ENCODE measurements at places on chromosomes 5 and 9.

- DNase-seq = no peak
These were observed 31.7 kb upstream of the CCL21 start for GRCh38 chr9:34741628-34742027.

DNA sequence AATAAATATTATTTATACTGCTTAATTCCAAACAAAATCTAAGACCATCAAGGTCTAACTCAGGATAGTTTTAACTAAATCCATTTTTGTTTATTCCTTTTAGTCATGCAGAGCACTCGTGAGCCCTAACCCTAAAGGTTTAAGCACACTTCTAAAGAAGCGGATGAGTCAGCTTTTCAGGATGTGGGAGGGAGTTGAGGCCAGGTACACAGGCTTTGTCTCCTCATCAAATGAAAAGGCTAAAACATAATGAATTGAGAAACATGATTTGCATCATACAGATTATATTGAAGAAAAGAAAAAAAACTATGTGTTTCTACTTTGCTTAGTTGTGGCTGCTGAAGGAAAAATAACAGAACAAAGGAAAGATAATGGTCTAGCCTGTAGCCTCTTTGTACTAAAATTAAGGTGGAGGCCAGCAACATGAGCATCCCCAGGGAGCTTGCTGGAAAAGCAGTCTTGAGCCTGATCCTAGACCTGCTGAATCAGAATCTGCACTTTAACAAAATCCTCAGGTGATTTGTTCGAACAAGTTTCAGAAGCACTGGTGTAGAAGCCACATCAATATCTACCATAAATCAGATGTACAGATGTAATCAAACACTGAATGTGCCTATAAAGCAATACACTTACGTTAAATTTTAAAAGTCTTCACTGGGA lies 21.1 kb upstream of the ISCA1 start:
- no peak for DNase-seq

- DNase-seq = no peak
These were observed 80.3 kb upstream of the RPS23 start for GRCh38 chr5:82358457-82358856.

- DNase-seq = no peak
These were observed 8.5 kb upstream of the RALGPS1 start for GRCh38 chr9:126906091-126906490.

GRCh38 chr5:151703227-151703626 lies 16.5 kb upstream of the SPARC start:
- DNase-seq = no peak

DNA sequence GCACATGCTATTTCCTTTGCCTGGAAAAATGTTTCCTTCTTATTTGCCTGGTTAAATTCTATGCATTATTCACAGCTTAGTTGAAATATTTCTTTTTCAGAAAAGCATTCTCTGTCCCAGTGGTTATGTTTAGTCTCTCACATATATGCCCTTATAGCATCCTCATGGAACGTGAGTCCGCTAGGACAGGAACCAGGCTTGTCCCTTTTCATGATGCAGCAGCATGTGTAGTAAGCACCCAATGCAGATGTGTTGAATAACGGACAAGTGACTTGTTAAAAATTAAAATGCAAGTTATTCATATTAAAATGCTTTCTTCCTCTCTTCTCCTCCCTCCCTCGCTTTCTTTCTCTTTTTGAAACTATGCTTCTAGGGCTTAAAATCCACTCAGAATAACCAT lies 349.3 kb downstream of the GLIS3 start:
- no peak for DNase-seq

GRCh38 chr5:160199410-160199911 lies 29.8 kb upstream of the FABP6 start:
- DNase-seq = no peak

GRCh38 chr9:129282272-129282671 lies 104.2 kb upstream of the IER5L start:
- no peak for DNase-seq

DNA sequence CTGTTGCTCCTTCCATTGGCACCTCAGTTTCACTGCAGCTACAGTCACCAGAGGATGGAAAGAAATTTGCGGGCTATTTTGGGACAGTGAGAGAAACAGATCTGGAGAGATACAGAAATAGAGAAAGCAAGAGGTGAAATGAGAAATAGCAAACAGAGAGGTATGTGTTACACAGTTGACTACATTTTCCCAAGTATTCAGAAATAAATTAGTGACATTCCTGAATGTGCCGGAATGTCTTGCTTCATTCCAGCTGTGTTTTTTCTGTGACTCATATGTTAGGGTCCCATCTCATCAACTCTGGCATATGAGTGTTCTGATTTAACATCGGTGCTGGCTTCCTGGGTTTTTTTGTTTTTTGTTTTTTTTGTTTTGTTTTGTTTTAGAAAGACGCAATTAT lies 63.8 kb upstream of the ZNF462 start:
- no peak for DNase-seq

DNA sequence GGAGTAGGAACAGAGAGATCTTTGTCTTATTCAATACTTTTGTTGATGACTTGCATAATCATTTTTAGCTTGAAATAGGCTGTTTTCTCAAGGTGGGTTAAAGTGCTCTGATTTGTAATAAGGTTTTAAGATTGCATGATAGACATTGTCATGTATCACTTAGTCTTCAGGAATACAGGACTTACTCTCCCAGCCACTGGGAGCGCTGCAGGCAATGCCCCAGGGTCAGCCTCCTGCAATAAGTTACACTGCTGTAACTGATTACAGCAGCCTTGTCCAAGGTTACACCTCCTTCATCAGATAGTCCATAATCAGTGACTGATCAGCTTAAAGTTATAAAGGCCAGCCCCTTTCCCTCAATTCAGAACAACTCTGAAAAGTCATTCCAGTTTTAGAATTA lies 218.6 kb downstream of the ESM1 start:
- no peak for DNase-seq

- DNase-seq = no peak
These were observed 2.0 kb downstream of the BRD3 start for GRCh38 chr9:134065612-134066419.

Data from NCI-H446 (cell line).